Pulmonary artery endothelial cell (primary cell): ENCODE measurements at places on chromosomes 11 and 22. TPM values are rescaled to one million over a fixed set of nuclear protein-coding genes. Genes with fewer than 3 reads are reported as not detected.

OR2AG1 gene
- under 0.01 TPM in 1 of 2 replicates, not detected in the other for total RNA-seq

CCDC73 gene
- not detected in 2 replicates for total RNA-seq

XKR3 gene
- not detected in 2 replicates for total RNA-seq

HORMAD2 gene
- total RNA-seq, result not detected in 2 replicates

P2RX6 gene
- total RNA-seq, result 0.07 TPM in 1 of 2 replicates, not detected in the other

OR4C46 gene
- not detected in 2 replicates for total RNA-seq

NAALADL1 gene
- 10.7 and 15.9 TPM in 2 replicates for total RNA-seq

OR52I2 gene
- not detected in 2 replicates for total RNA-seq

KCNJ4 gene
- total RNA-seq, result not detected in 2 replicates

ISX gene
- not detected in 2 replicates for total RNA-seq

PIH1D2 gene
- 0.56 and 1.3 TPM in 2 replicates for total RNA-seq

- DNase-seq, result no peak
Measured at GRCh38 chr11:121206810-121207209, 85.8 kb upstream of the SC5D start.

- DNase-seq, result no peak
Measured at GRCh38 chr11:102421261-102421660, 31.3 kb downstream of the TMEM123 start.

GRCh38 chr11:25993016-25993415 lies 338.9 kb upstream of the ANO3 start:
- DNase-seq, result no peak

- no peak for DNase-seq
Measured at GRCh38 chr22:30225220-30225927, 21.2 kb downstream of the LIF start.

GRCh38 chr11:70421123-70421522 lies 22.8 kb downstream of the CTTN start:
- no peak for DNase-seq

GRCh38 chr11:7376386-7376785 lies 108.9 kb upstream of the OLFML1 start:
- DNase-seq, result no peak

DNA sequence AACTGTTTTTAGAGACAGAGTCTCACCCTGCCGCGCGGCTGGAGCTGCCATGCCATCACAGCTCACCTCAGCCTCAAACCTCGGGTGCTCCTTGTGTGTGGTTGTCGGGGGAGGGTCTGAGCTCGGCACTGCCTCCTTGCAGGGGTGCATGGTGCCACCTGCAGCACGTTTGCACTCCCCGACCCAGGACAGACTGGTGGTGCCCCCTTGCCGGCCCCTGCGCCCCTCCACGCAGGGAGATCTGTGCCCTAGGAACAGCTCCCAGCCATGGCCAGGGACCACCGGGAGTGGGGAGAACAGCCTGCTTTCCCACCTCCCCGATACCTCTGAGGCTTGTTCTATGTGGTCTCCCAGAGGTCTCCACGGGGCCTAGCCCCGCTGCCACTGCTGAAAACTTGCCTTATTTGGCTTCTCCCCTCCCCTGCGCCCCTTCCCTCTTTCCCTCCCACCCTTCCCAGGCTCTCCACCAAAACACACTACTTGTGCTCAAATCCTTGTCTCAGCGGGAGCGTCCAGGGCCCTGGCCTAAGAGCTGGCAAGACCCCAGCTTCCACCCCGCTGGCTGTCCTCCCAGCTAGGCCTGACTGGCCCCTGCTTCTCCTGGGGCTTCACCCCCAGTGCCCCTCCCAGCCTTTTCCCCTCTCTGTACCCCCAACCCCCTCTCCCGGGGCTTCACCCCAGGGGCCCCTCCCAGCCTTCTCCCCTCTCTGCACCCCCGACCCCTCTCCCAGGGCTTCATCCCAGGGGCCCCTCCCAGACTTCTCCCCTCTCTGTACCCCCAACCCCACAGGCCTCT lies 13.4 kb upstream of the TPCN2 start:
- DNase-seq, result no peak

- no peak for DNase-seq
Measured at GRCh38 chr11:59216641-59217564, 4.2 kb upstream of the MPEG1 start.

DNA sequence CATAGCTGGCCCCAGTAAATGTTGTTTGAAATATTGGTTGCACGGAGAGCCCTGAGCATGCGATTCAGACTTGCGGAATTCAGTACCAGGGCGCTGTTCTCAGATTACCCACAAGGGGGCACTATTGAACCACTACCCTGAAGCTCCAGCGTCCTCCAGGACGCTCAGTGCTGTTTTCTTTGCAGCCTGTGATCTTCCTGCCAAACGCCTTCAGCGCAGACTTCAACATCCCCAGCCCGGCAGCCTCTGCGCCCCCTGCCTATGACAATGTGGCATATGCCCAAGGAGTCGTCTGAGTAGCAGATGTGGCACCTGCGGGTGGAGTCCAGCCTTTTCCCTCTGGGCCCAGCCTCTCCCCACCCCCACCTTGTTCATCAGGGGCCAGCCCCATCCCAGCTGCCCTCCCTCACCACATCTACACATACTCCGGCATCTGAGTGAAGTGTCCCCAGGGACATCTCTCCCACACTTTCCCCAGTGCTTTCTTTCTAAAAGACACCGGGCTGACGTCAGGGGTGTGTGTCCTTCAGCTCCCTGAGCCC lies 9.6 kb upstream of the MS4A10 start:
- DNase-seq, result peak; percentile 79

DNA sequence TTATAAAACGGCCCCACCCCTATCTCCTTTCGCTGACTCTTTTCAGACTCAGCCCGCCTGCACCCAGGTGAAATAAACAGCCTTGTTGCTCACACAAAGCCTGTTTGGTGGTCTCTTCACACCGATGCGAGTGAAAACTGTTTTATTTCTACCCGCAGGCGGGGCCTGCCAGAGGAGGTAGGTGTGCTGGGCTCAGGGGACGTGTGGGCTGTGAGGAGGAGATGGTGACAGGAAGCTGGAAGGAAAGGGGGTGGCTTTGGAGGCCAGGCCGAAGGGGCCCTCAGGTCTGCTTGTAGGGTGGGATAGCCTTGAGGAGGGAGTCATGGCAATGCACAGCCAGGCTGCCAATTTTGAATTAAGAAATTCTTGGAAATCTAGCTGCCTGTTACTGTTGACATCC lies 21.3 kb upstream of the KRTAP5-7 start:
- no peak for DNase-seq

DNA sequence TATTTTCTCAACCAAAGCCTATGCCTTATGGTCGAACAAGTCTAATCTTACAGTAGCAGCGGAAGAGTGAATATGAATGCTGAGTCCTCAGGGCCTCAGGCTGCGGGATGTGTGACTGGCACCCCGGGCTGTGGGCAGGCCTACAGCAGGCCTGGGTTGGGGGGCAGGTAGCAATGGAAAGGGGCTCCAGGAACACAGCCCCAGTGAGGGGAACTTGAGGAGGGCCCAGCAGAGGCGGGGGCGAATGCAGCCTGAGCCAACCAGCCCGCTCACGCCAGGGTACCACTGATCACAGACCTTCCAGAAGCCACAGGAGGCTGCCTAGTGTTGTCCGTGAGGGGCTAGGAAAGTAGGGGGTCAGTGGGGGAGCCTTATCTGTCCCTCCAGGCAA lies 11.3 kb upstream of the CD5 start:
- DNase-seq, result no peak

- no peak for DNase-seq
Measured at GRCh38 chr11:83070044-83070701, 1.5 kb downstream of the RAB30 start.

GRCh38 chr11:69947059-69947792 lies 128.0 kb upstream of the FGF3 start:
- DNase-seq, result no peak

DNA sequence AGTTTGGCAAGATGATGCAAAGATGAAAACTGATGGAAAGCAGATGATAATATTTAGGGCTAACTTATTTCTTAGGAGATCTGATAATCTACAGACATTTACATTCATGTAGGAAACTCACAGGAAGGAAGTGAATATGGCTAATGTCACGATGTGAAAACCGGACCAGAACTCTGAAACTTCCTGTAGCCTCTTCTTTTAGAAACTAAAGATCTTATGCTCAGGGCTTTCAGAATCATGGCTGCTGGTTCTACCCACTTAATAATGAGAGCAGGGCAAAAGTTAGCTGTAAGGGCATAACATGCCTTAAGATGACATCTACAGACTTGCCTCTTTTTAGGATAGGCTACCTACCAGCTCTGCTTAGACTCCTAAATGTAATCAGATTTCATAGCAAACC lies 15.2 kb downstream of the CPSF7 start:
- no peak for DNase-seq

DNA sequence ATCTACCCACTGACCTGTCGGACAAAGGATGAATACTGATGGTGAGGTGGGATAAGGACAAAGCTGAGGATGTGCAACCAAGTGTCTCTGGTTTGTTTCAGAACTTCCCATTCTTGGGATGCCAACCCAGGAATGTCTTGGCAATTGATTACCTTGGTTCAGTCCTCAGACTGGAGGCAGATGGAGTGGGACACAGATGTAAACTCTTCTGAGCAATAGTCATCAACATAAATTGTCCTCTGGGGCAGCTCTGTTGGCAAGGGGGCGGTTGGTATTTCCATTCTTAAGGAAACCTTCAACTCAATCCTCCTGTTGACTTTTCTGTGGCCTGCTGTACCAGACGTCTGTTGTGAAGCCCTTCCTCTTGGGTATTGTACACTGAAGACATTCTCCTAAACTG lies 6.8 kb downstream of the ABTB2 start:
- DNase-seq, result no peak

DNA sequence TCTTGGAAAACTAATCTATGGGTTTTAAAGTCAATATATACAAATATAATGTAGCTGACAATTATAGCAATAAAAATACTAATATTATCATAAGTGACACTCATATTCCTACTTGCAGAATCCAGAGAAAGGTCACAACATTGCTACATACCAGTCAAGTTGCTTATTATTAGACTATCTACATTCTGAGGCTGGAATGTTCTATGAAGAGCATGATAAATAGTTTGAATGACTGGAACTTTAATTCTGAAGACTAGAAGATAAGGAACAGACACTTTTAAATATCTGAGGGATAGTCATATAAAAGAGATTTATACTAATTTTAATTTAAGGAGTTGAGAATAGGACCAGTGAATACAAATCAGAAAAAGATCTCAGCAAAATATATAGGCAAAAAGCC lies 146.0 kb downstream of the GUCY1A2 start:
- no peak for DNase-seq

DNA sequence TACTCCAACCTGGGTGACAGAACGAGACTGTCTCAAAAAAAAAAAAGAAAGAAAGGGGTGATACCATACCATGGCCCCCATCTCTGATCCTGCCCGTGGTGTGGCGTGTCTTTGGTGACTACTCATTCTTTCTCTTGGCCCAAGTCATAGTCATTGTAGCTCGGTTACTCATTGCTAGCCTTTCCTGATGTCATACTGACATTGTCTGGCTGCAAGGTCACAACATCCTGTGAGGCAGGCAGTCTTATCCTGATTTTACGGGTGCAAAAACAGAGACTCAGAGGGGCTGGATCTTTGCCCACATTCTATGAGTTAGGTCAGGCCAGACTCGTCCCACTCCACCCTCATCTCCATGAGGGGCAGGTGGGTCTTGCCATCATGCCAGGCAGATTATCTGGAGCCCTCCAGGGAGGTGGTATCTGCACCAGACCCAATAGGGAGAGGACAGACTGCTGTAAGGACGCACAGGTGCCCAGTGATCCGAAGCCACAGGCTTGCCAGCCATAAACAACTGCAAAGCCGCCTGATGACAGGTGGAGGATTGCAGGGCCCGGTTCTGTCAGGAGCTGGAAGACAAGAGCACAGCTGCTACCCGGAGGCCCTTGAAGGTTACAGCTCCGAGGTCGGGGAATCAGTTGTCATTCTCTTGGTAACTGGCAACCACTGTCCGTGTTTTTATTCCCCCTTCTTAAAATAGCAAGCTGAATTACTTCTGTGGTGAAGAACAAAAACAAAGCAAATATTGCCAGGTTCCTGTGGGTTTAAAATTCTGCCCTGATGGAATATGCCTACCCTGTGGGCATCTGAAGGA lies 13.8 kb downstream of the TOM1 start:
- DNase-seq, result peak; percentile 85

GRCh38 chr22:50463188-50463900 lies 11.5 kb downstream of the SBF1 start:
- DNase-seq, result no peak

DNA sequence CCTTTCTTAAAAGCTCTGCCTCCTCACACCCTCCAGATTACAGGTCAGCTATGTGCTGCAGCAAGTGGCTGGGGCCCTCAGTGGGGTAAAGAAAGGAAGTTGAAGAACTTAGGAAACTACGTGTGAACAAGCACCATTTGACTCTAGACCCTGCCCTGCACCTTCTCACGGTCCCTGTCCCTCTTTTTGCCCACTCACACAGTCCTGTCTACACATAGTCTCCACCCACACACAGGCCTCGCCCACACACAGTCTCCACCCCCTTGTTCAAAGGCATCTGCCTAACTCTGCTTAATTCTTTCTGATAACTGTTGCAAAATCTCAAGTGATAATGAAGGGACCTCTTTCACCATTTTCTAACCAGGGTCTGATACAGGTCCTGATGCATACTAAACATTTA lies 59.0 kb downstream of the TMPRSS5 start:
- DNase-seq, result no peak

DNA sequence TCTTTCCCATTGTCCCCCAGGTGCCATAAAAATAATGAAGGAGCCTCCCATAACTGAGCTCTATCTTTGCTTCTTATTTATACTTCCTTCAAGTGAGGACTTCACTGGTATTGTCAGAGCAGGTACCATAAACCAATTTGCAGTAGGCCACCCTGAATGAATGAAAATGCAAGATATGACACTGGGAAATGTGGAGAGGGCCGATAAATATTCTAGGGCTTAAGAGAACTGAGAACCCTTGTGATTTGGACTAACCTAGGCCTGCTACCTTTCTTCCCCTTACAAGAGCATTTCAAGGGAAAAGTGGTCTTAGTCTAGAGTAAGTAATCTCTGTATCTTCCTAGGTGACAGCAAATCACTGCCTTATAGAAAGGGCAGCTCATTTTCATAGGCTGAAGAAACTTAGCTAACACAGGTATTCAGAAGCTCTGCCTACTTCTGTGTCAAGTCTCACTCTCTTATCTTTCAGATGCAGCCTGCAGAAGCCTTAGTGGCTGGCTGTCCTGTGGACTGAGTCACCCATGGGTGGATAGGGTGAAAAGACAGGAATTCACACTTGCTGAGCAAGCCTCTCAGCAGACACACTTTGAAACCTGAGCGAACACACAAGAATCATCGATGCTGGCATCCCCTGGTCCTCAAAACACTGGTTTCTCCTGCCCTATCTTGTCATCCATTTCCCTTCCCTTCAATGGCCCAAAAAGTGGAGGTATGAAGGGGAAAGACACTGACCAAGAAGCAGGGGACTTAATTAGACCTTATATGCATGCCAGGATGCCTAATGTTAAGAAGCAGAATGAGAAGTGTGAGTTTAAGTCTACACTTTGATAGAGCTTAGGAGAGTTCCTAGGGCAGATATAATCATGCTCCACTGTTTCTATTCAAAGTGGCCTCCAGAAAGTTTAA lies 15.2 kb downstream of the NRIP3 start:
- DNase-seq, result no peak
